ENCODE measurements at places on chromosomes 3 and 15.

DNA sequence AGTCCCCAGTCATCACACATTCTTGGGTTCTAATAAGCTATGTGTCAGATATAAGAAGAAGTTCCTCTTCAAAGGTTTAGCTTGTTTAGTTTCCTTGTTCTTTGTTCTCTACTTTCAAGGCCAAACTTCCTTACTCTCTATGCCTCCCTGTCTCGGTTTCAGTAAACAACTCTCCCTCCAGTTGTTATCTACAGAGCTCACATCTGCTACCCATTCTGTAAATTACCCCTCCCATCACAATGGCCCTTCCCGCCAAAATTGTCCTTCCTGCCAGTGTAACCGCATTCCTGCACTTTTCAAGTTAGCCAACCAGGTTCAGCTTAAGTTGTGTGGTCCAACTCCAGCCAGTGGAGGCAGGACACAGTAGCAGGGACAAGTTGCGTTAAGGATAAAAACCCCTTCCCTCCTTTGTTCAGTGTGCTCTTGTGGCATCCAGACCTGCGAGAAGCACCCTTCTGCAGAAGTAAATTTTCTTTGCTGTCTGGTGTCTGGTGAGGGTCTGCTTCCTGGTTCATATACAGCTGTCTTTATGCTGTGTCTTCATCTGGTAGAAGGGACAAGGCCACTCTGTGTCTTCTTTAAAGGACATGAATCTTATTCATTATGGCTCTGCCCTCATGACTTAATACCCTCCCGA is 342.1 kb upstream of the GRM7 start:
- no peak for DNase-seq

DNA sequence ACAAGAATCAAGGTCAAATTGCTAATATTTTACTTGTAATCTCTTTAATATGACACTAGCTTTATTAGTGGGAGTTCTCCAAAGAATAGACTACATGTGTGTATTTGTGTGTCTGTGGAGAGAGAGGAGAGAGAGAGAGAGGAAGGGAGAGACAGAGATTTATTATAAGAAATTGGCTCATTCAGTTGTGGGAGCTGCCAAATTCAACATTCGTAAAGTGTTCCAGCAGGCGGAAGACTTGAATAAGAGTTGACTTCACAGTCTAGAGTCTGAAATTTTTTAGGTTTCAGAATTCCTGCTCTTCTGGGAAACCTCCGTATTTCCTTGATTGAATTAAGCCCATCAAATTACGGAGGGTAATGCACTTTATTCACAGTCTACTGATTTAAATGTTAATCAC is 4.7 kb upstream of the CLDN1 start:
- no peak for DNase-seq

DNA sequence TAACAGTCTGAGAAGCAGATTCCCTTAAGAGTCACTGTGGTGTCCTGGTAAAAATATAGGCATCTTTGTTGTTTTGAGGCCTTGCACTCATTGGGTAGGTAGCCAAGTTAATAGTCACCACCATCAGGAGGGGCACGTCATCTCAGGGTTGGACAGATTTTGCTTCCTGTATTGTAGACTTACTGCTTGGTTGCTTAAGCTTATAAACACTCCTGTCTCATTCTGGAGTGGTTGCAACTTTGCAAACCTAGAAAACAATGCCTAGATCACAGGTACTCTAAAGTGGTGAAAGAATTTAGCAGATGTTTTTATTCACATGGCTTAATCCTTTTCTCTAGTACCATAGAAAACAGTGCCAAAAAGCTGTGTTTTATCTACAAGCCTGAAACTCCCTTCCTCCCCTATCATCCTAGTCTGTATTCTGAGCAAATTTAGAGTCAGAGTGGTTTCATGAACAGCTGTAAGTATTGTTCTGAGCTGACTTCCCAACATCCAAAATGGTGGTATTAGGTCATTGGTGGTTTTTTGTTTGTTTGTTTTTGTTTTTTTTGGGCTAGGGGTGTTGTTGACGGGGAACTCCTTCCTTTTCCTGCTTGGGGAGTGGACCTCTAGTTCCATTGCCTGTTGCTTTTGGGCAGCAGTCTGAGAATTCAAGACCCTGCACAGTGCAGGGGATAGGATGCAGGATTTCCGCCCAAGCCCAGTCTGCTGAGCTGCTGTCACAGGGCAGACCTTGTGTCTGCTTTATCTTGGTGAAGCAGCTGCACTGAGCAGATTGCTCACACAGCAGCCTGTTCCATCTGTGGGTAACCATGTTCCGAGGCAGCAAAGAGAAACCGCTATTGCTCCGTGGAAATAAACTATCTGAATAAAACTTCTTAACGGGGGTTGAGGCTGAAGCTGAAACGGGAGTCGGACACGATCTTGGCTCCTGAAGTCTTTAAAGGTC is 202.0 kb downstream of the AKAP13 start:
- no peak for DNase-seq

GRCh38 chr3:40911928-40912327 is 287.4 kb upstream of the CTNNB1 start:
- no peak for DNase-seq

DNA sequence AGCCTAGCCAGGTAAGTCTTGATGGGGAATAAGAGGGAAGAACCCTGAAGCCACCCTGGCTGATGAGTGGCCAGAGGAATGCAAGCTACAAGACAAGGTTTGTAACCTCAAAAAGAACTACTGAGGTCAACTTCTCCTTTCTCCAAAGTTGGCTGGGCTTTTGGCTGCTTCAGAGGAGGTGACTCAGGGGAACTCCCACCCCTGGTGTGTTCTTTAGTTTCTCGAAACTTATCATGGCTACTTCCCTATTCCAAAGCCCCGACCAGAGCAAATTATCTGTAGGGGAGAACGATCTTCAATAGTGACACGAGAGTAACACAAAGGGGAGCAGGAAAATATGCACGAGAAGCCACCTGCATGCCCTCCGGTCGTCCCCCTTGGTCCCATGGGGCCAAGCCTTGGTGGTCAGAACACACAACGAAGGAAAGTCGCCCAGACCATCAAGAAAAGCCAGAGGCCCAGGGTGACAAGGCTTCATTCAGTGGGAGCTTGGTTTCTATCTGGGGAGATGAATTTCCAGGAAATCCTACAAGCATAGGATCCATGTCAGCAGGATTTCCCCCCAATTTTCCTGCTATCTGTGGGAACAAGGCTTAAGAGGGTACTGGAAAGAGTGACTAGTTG is 6.5 kb upstream of the BCL2A1 start:
- no peak for DNase-seq

GRCh38 chr3:39548282-39548681 is 80.8 kb downstream of the MOBP start:
- no peak for DNase-seq

GRCh38 chr15:31049682-31050615 is 51.6 kb downstream of the TRPM1 start:
- no peak for DNase-seq

GRCh38 chr15:27701956-27702355 is 397.2 kb downstream of the OCA2 start:
- no peak for DNase-seq

- DNase-seq = no peak
These were observed 59.0 kb downstream of the CTNNB1 start for GRCh38 chr3:41258239-41258800.

DNA sequence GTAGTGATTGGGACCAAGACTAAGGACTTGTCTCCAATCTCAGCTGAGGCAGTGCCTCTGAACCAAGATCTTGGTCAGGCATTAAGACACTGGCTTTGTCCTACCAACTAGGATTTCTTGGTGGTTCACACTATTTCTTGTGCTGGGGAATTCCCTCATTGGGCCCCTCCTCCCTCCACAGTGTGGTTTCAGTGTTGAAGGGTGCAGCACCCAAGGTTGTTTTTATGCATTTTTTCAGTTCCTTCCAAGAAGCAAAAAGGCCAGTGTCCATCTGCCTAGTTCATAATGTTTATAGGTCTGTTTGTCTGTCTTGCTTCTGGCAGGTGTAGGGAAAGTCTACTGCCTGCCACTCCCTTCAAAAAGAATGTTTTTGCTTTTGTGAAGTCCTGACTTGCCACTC is 10.6 kb upstream of the ITPKA start:
- DNase-seq = no peak

DNA sequence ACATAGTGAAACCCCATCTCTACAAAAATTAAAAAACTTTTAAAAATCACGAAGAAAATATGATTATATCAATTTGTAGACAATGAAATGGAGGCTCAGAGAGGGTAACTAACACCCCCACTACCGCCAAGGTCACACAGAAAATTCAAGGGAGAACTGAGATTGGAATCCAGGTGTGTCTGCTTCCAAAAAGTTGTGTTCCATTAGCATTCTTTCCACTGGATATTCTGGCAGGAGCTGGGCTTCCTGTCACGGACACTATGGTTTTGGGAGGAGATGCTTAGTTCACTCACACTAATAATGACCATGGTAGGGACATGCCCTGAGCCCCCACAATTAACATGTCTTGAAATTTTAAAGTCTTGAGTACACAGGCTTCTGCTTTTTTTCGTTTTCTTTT is 28.8 kb downstream of the CTSH start:
- DNase-seq = no peak

GRCh38 chr3:61980041-61980440 is 393.3 kb downstream of the FEZF2 start:
- DNase-seq = no peak

DNA sequence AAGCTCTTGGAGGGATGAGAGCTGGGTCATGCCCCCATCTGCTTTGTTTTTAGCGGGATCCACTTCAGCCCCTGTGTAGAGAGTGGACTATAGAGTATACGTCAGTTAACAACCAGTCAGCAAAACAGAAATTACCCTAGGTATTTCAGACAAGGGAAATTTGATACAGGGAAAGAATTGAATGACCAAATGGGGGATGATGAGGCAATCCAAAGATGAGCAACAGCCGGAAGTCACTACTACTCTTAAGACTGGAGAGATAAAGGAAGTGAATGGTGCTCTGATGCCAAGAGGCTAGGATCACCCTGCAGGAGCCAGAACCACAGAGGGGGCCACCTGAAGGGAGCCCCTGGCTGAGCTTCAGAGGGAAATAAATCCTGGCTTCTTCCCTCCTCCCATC is 1.7 kb upstream of the GPR62 start:
- DNase-seq = no peak

GRCh38 chr3:41502481-41502880 is 303.2 kb downstream of the CTNNB1 start:
- no peak for DNase-seq

DNA sequence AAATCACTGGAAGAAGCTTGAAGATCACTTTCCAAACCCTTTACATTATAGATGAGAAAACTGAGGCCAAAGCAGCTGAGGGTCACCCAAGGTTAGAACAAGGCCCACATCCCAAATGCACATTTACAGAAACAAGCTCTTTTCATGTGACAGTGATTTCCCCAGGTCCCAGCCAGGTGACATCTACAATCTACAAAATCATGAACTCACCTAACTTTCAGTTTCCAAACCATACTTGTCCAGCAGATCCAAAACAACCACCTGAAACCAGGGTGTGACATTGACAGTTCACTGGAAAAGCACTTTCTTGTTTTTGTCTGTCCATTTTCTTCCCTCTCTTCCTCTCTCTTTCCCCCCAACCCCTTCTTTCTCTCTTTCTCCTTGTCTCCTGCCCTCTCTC is 132.2 kb upstream of the PRICKLE2 start:
- DNase-seq = no peak

- no peak for DNase-seq
These were observed 29.6 kb downstream of the UMPS start for GRCh38 chr3:124759666-124760401.

DNA sequence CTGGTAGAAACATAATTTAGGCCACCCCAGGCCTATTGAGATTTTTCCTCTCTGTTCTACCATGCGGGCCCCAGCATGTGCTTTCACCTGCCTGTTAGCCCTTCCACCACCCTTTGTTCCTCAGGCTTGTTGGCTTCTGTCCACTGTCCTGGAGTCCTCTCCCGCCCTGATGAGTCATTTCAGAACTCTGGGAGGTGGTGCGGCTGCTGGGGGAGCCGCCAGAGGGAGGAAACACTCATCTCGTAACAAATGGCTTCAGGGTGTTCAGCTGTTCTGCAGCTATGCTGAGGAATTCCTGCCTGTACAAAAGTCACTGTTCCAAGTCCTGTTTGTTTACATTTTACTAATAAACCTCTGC is 36.3 kb downstream of the LRTM1 start:
- no peak for DNase-seq

GRCh38 chr15:66070220-66070934 is 183.2 kb downstream of the MEGF11 start:
- no peak for DNase-seq

DNA sequence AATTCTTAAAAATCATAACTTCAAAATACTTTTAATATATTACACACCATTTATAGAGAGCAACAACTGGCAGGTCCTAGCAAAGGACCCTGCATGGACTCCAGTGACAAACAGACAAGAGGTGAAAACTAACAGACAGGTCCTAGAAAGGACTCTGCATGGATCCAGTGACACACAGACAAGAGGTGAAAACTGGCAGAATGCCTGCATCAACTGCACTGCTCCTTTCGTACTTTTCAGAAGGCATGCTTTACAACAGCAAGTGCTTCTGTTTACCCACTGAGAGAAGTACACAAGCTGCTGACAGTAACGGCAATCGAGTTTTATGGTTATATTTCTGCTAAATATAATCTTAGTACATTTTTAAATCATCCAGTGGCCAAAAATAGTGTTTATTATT is 24.3 kb upstream of the GP5 start:
- no peak for DNase-seq

DNA sequence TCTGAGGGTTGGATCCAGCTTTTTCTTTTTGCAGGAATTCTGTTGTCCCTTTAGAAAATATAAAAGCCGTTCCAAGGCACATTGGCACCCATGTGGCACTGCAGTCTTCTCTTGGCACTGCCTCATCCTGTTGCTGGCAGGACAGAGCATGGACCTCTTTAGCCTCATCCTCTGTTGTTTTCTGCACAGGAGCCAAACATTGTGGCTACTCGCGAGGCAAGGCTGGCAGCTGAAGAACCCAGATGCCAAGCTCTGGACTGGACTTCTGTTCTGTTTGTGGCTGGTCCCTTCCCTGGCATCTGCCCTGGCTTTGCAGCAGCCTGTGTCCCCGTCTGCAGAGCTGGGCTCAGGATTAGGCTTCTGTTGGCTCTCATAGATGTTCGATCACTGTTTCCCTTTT is 224.7 kb upstream of the TBC1D5 start:
- DNase-seq = peak; percentile 3

DNA sequence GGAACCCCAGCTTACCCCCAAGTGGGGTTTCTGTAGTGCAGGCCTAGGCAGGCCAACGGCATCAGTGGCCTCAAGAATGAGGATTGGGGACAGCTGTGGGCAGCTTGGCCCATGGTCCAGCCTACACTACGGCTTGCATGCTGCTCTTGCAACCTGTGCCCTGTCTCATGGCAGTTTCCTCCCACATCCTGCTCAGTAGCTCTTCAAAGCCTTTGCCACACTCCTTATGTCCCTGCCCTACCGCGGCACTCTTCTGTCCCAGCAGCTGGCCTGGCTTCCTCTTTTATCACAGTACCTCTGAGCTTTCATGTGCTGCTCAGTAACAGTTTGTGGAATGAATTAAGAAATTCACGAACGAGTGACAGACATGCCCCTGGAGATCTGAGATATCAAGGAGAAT is 431.0 kb downstream of the EPHB1 start:
- DNase-seq = no peak

GRCh38 chr15:70319466-70319865 is 221.7 kb upstream of the TLE3 start:
- no peak for DNase-seq
